Fibroblast of villous mesenchyme (primary cell): ENCODE measurements at places on chromosomes 4 and X. TPM values are rescaled to one million over a fixed set of nuclear protein-coding genes. Genes with fewer than 3 reads are reported as not detected.

DNA sequence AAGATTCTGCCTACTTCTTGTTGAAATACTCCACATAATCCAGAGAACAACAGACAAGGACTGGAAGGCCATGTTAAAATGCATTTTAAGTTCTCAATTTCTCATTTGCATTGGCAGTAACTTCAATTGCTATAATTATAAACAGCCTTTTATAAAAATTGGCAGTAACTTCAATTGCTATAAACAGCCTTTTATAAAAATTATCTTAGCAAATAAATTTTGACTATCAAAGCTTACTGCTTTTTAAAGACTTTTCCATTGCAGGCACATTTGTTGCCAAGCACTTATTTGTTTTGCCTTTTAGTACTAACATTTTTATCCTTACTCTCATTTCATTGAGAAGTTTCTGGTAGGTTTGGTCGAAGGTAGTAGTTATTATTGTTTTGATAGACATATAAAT is 17.8 kb downstream of the SCFD2 start:
- DNase-seq = no peak

TBX22 gene
- total RNA-seq = not detected in 2 replicates

EXOC1L gene
- total RNA-seq = not detected in 2 replicates

GRCh38 chrX:108267557-108267956 is 170.7 kb downstream of the COL4A6 start:
- peak; percentile 33 for DNase-seq

GRCh38 chrX:9503261-9503660 is 38.4 kb downstream of the TBL1X start:
- DNase-seq = no peak

GRCh38 chr4:123380728-123381716 is 15.6 kb upstream of the SPRY1 start:
- DNase-seq = no peak

DNA sequence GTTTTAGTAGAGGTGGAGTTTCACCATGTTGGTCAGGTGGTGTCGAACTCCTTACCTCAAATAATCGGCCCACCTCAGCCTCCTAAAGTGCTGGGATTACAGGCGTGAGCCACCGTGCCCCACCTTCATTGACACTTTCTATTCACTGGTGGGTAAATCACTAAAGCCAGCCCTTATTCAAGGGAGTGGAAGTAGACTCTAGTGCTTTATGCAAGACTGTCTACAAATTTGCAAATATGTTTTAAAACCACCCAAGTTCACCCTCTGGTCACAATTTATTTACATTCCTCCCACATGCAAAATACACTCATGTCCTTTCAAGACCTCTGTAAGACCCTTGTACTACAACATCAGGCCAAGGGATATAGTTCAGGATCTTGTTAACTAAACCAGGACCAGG is 45.0 kb downstream of the SLC34A2 start:
- DNase-seq = no peak

GRCh38 chr4:153782581-153782980 is 6.3 kb downstream of the SFRP2 start:
- DNase-seq = no peak

- DNase-seq = no peak
Observed at GRCh38 chrX:124127496-124127895, 166.0 kb downstream of the STAG2 start.

- DNase-seq = no peak
Observed at GRCh38 chr4:185213877-185214276, 4.5 kb downstream of the SNX25 start.

- peak; percentile 10 for DNase-seq
Observed at GRCh38 chr4:188372058-188372457, 232.8 kb downstream of the TRIML1 start.

GRCh38 chr4:183702492-183702891 is 43.4 kb downstream of the TRAPPC11 start:
- no peak for DNase-seq

GRCh38 chr4:41957634-41958033 is 22.4 kb downstream of the TMEM33 start:
- peak; percentile 23 for DNase-seq

DNA sequence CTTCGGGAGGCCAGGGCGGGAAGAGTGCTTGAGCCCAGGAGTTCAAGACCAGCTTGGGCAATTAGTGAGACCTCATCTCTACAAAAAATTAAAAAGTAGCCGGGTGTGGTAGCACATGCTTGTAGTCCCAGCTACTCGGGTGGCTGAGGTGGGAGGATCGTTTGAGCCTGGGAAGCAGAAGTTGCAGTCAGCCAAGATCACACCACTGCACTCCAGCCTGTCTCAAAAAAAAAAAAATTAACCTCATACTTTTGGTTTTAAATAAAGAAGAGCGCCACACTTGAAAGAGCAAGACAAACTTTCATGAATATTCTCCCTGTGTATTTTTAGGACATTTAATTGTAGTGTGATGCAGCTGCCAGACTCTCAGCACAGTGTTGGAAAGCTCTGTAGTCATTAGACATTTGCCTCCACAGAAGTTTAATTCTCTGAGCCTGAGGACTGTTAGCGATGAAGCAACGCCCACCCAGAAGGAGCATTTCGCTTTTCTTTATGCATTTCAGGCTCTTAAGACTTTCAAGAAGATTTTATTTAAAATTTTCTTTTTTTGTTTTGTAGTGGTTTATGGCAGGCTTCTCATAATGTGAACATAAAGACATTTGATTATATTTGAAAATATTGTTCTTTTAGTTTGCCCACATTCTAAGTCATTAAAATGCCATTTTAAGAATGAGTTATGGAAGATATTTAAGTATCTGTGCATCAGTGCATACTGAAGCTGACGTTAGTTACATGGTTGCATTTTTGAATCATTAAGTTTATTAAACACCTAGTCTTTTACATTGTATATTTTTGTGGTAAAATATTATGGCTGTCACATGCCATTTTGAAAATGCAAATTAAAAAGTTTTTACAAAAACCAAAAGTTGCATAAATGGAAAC is 45.8 kb downstream of the DCLK2 start:
- DNase-seq = peak; percentile 21

- peak; percentile 28 for DNase-seq
Observed at GRCh38 chr4:138113819-138114400, 128.2 kb downstream of the SLC7A11 start.

DNA sequence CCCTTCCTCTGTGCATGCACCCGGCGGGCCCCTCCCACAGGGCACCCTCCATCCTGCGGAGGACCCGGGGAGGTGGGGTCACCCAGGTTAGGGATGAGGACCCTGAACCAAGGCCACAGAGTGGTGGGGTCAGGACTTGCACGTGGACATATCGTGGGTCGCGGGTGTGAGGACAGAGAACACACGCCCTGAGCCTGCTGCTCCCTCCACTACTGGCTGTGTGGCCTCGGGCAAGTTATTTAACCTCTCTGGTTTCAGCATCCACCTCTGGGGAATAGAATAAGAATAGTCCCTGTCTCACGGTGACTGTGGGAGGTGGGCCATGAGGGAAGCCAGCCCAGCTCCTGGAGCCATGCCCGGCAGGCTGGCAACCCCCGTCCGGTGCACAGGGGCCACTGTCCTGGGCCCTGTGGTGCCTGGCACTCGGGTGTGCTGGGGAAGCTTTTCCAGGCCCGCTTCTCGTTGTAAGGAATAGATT is 5.1 kb downstream of the PSAPL1 start:
- DNase-seq = no peak

GRCh38 chr4:26141051-26141721 is 179.6 kb upstream of the RBPJ start:
- DNase-seq = peak; percentile 30

SNX12 gene
- 61.5 and 73.4 TPM in 2 replicates for total RNA-seq

DNA sequence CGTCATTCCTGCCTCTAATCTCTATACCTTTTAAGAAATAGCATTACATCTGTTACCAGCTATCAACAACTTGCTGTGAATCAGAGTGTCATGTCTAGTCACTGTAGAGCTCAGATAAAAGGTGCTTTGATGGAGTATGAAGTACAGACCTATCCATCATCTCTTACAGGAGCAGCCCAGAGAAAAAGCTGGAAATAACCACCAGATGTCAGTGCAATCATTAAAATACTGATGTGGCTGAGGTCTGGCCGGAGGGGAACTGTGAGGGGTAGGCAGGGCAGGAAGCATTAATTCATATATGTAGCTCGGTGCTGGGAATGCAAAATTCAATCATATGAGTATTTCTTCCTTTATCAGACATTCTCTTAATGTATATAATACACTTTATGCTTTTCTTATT is 100.6 kb downstream of the AKAP4 start:
- peak; percentile 2 for DNase-seq

PHEX gene
- total RNA-seq = 0.43 and 0.97 TPM in 2 replicates

INTU gene
- 7.4 and 13.0 TPM in 2 replicates for total RNA-seq

DNA sequence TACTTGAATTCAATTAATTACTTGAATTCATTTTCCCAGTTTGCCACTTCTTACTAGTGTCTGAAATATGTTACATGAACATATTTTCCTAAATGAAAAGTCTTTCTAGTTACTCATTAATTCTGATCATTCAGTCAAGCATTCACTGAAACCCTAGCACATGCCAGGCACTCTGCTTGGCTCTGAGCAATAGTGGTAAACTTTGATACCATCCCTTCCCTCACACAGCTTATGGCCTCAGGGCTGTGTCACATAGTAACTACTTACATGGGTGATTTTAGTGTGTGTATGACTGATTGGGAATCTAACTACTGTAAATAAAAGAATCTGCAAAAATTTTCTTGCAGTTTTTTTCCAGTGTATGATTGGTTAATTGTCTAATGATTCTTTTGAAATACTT is 32.7 kb downstream of the METAP1 start:
- DNase-seq = no peak

DNA sequence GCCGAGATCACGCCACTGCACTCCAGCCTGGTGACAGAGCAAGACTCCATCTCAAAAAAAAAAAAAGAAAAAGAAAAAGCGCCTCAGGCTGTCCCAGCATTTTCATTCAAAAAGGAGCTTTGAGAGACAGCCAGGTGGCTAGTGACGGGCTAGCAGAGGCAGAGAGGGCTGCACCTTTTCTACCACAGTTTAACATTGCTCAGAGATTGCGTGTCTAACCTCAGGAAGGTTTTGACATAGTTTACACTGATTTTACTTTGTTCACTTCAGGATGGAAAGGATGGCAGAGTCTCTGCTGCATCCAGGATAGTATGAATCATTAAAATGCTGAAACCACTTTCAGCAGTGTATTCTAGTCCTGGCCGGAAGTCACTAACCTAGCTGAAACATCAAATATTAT is 28.1 kb downstream of the ZFP42 start:
- DNase-seq = no peak
